Cerebellar nuclear complex (tissue), 1 donor: ENCODE measurements at places on chromosomes 5 and 9.
A peak's percentile ranks its signal among the peaks of the same experiment; 100 is the strongest.

GRCh38 chr9:128370752-128371629 is at the start of gene URM1:
URM1 (plus strand) TSS chr9:128371374; CDS start chr9:128371381, 7 bp downstream.
- DNase-seq = peak; percentile 86

GRCh38 chr5:83377131-83377865 is 94.2 kb upstream of the VCAN start:
- no peak for DNase-seq

DNA sequence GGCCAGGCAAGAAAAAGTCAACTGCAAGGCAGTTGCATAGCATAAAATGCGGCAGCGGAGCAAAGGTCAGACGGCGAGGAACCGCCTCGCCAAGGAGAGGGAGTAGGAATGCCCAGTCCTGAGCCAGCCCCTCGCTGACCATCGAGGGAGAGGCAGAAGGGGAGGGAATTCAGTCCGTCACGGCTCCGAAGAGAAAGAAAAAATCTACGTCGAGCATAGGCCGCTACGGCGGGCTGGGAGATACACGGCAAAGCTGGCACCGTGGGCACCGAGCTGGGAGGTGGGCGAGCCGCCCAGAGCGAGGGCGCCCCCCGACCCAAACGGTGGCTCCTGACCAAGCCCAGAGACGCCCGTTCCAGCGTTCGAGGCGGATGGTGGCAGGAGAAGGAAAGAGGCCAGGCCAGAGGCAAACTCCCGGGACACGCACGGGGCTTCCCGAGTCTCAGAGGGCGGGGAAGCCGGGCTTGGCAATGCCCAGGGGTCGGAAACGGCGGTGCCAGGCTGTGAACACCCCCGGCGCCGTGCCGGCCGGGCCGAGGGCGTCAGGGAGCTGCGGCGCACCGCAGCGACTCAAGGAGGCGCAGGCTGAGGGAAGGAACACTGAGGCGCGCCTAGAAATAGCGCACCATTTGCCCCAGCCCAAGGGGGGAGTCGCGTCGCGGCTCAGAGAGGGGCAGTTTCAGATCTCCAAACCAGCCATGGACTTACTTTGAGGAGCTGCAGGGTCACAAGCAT is 518 bp downstream of the SPRY4 start:
- DNase-seq = no peak

DNA sequence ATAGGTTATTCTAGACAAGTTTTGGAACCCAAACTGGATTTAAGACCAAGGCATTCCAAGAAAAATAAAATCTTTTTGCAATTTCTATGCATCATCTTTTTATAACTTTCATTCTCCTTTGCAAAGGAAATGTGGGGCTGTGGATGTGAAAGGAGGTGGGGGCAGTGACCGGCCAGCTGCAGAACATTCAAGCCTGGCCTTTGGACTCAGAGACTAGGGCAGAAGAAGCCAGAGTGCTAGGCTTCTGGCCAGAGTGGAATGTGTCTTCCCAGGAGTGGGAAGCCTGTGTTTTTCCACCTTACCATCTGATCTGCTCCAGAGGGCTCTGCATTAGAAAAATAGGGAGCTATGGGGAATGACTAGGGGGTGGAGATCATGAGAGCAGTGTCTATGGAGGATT is 148.5 kb downstream of the C9orf152 start:
- DNase-seq = no peak

DNA sequence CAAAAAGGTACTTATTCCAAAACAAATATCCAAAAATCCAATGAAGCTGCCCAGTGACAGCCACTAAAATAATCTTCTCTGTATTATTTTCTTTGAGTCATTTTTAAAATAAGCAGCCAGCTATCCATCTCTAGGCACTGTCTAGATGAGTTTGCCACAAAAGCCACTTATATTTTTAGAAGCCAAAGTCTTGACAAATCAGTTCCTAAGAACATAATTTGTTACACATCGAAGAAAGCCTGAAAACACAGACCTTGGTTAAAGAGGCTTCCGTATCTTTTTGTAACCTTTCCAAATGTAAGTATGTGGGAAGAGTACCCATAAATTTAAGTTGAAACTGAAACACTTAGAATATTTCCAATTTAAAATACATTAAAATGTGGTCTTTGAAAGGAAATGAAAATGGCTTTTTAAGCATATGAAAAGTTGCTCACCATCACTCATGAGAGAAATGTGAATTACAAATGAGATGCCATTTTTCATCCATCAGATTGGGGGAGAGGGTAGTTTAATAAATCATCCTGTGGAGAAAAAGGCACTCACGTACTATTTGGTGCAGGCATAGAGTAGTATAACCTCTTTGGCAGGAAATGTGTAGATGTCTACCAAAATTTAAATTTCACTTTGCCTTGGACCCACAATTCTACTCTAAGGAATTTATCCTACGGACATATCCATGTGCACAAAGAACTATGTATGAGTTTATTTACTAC is 180.4 kb downstream of the MLLT3 start:
- DNase-seq = no peak

- no peak for DNase-seq
Measured at GRCh38 chr9:104107799-104108198, 13.7 kb downstream of the SMC2 start.

DNA sequence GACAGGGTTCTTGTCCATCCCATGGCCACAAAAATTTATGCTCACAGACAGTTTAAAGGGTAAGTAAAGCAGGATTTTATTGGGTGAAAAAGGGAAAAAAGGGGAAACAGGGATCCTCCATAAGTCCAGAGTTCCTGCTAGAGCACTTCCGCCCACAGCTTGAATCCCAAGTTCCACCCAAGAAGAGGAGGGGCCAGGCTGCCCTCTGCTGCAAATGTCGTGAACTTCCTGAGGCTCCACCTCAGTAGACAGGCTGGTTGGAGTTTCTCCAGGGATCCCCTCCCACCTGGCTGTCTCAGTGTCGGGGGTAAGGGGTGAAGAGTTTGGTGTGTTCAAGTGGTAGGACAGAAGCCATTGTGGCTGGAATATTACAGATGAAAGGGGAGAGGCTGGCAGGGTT is 275.0 kb upstream of the SGCD start:
- DNase-seq = no peak
